Activated CD8-positive, alpha-beta memory T cell treated with anti-CD3 and anti-CD28 coated beads for 4 hours (primary cell): ENCODE measurements at places on chromosomes 4 and X.

DNA sequence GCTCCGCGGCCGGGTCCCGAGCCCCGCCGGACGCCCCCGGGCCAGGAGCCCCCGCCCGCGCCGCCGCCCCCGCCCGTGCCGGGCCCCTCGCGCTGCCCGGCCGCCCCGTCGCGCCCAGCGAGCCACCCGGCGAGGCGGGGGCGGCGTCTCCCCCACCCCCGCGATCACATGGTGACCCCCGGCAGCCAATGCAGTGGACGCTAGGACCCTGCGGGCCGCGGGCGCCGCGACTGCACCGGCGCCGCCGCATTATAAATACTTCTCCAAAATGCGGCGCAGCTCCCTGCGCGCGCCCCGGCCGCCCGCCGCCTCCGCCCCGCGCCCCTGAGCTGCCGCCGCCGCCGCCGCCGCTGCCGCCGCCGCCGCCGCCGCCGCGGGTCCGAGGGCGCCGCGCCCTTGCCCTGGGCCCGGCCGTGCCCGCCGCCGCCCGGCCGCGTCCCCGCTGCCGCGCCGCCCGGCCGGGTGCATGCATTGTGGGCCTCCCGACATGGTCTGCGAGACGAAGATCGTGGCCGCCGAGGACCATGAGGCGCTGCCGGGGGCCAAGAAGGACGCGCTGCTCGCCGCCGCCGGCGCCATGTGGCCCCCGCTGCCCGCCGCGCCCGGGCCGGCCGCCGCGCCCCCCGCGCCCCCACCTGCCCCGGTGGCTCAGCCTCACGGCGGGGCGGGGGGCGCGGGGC is at the start of gene NAT8L:
NAT8L (plus strand) TSS at position 282 of the 680 bp plus-strand sequence; CDS start at position 467, 185 bp downstream.
- no peak for DNase-seq

DNA sequence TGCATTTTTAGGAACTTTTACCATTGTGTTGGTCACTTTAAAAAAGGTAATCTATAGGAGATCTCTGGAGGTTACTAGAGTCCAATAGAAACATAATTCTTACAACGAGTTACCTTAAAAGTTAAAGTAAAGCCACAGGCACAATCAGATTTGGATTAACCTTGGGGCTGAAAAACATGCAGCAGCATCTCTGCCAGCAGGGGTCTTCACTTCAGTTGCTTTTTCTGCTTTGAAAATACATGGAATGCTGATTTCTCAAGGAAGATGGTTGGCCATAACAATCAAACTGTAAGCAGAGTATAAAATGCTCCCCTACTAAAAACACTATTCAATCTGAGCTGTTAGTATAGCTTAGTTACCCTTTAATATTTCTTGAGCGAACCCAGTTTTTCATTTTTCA is 1072.3 kb upstream of the PCDH10 start:
- no peak for DNase-seq

DNA sequence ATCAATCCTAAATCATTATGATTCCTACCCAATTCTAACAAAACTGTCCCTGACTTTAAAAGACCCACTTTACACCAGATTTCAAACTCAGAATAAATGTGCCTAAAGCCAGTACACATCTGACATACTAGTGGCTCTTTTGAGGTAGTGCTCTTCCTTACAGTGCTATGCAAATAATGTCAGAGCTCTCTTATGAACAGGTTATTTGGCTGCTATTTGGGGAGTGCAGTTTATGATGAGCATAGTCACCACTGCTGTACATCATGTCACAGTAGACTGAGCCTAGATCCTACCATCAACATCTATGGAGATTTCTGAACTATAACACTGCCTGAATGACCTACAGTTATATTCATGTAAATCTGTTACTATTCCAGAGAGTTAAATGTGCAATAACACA is 50.4 kb upstream of the PAGE5 start:
- DNase-seq: no peak

DNA sequence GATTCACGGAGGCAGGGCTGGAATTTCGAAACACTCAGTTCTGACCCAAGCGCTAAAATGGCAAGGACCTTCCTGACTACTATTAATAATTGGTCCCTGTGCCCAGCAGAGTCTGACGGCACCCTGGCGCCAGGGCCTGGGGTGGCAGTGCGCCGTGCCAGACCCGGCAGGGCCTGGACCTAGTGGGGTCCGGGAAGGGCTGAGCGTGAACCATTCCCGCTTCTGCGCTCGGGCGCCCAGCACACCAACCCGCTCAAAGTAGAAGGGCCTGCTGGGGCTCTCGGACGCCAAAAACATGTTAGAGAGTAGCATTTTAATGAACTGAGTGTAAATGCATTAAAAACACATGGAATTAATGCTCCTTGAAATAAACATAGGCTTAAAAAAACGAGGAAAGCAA is 346.7 kb upstream of the SFRP2 start:
- DNase-seq: no peak

- no peak for DNase-seq
These were observed 3.0 kb upstream of the SLC2A9 start for GRCh38 chr4:10024303-10024702.

DNA sequence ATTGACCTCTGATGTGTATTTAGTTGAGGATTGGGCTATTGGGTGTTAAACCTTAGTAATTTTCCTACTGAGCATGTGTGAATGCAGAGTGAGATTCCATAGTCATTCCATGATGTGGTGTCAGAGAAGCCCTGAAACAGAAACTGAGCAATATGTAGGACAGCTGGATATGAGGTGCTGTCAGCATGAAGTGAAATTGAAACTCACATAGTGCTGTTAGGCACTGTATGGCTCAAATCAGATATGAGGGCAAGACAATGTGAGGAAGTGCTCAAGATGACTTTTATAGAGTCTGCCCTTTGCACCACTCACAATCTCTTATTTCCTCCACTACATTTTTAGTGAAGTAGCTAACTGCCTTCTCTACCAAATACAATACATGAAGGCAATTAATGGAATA is 188.3 kb downstream of the SH3BGRL start:
- no peak for DNase-seq

GRCh38 chr4:1241466-1241935 is 7.4 kb downstream of the CTBP1 start:
- no peak for DNase-seq

- DNase-seq: no peak
These were observed 449 bp downstream of the CTPS2 start for GRCh38 chrX:16711893-16712547.

- DNase-seq: no peak
These were observed 3.9 kb downstream of the FAM149A start for GRCh38 chr4:186108391-186108790.

- DNase-seq: no peak
These were observed 29.6 kb upstream of the COX18 start for GRCh38 chr4:73099143-73099542.

GRCh38 chrX:40127052-40127451 is 29.3 kb upstream of the BCOR start:
- no peak for DNase-seq

- no peak for DNase-seq
These were observed 255.5 kb upstream of the PITX2 start for GRCh38 chr4:110878413-110878812.
